GM12865 (cell line): ENCODE measurements at places on chromosomes 13 and 19.

DNA sequence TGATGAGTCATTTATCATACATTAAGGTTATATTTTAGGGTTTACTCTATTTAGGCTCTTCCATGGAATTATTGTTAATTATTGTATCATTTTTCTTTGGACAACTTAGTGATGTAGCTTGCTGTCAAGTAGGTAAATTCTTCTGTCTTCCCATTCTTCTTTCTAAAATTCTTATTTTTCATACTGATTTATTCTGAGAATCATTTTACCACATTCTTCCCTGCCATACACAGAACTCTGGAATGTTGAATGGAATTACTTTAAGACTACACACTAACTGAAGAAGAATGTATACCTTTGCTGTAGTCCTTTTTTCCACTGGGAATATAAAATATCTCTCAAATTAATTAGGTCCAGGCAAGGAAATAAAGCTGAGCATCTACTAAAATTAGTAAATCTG lies 24.5 kb upstream of the SLC7A1 start:
- DNase-seq = no peak

GRCh38 chr13:26456650-26457049 lies 100.8 kb upstream of the WASF3 start:
- no peak for DNase-seq

DNA sequence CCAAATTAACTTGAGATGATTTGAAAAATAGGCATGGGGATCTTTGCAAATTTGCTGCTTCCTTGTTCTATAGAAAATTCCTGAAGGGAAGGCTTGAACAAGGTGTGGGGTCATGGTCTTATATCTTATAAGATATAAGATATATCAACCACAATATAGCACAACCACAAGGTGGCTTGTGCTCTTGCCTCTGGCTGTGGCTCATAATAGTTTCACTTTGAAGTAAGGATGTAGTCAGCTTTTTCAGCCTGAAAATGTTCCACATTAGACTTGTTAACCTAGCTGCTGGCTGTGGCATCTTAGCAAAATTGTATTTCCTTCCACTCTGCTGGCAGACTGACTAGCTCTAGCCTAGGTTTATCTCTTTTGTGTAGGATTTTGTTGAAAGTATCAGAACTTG lies 169.7 kb downstream of the KLF5 start:
- DNase-seq = no peak

DNA sequence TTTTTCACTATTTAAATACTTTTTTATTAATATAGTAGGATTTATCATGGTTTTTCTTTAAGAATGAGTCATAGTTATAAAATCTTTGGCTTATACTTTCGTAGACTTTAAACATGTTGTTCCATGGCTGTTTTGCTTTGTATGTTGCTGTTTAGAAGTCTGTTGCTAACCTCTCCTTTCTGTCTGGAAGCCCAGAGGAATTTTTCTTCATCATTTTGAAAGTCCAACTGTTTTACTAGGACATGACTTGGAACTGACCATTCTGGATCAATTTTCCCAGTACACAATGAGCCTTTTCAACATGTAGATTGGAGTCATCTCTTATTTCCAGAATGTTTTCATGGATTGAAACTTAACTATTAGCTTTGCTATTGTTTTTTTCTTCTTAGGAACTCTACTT lies 7.9 kb downstream of the CAB39L start:
- no peak for DNase-seq

DNA sequence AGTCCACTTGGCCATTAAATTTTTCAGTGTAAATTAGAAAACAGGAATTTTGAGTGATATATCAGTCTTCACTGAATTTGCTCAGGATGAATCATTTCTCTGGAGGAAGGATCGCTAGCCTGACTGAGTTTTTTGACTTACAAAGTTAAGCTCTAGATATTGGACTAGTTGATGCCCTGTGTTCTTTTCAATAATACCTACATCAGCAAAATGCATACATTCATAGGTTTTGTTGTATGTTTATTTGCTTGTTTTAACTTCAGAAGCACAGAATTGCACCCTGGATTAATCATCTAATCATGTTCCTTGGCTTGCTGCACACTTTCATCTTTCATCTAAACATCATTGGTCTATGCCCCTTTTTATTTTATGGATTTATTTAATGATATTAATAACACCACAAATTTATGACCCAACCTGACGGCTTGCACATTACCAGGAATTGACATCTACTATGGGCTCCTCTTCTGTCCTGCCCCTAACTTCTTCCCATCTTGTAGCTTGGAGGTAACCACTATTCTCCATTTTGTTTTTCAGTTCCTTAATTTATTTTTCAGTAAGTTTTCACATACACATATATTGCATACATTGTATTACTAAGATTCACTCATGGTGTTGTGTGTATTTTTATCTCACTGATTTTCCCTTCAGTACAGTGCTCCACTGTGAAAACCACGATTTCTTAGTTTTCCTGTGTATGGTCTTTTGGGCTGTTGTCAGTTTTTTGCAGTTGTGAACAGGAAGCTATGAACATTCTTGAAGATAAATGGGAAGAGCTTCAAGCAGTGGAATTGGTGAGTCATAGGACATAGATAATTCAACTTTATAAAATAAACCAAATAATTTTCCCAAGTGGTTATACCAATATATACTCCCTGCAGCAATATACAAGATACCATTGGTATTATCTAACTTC lies 23.3 kb downstream of the COMMD6 start:
- DNase-seq = no peak

GRCh38 chr13:80399340-80400163 lies 58.6 kb upstream of the SPRY2 start:
- peak; percentile 11 for DNase-seq

GRCh38 chr13:74710006-74710405 lies 575.8 kb upstream of the KLF12 start:
- no peak for DNase-seq

GRCh38 chr13:20514866-20515265 lies 10.8 kb downstream of the CRYL1 start:
- DNase-seq = no peak

- no peak for DNase-seq
These were observed 50.5 kb upstream of the ZNF429 start for GRCh38 chr19:21454901-21455300.

DNA sequence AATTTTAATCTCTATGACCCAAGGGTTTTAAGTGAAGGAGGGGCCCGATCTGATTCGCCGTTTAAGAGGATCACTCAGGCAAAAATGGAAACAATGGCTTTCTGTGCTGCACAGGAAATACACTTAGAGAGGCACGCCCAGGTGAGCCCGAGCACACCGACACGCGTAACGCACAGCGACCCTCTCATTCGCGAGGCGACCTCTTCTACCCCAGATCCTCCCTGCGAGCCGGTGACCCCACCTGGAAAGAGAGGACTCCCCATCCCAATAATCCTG lies 216 bp downstream of the SH2D3A start:
- peak; percentile 72 for DNase-seq

GRCh38 chr13:41231786-41232185 lies 31.6 kb downstream of the MTRF1 start:
- peak; percentile 28 for DNase-seq

DNA sequence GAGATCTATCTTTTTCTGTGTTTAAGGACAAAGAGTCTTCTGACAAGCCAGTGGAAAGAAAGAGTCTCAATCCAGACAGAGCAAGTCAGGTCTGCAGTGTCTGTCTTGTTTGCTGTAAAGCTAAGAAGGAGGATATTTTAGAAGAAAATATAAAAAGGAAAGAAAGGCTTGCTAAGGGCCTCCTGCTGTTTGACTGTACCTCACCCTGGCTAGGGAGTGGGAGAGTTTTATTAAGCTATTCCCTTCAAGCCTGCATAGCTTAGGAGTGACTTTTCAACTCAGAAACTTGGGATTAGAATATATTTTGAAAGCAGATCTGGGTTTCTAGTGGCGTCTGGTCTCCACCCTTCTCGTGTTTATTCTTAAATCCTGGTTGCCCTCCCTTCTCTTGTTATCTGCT lies 460.0 kb downstream of the COG6 start:
- DNase-seq = no peak

DNA sequence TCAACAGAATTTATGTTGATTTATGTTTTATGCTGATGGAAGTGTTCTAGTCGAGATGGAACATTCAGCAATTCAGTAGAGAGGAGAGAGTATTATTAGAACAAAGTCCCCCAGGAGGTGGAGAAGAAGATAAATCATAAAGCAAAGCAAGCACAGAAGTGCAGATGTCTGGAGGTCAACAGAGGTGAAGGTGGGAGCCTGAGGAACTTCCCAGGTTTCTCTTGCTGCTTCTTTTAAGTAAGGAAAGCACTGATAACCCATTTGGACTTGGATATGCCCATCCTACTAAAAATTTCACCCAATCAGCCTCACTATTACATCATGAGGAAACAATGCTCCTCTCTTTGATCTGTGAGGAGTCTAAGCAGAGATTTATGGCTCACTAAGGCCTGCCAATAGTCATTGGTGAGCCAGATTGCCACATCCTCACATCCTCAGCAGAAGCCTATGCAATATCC lies 98.8 kb downstream of the EPSTI1 start:
- no peak for DNase-seq

GRCh38 chr13:23391752-23392151 lies 41.8 kb downstream of the SACS start:
- DNase-seq = no peak

DNA sequence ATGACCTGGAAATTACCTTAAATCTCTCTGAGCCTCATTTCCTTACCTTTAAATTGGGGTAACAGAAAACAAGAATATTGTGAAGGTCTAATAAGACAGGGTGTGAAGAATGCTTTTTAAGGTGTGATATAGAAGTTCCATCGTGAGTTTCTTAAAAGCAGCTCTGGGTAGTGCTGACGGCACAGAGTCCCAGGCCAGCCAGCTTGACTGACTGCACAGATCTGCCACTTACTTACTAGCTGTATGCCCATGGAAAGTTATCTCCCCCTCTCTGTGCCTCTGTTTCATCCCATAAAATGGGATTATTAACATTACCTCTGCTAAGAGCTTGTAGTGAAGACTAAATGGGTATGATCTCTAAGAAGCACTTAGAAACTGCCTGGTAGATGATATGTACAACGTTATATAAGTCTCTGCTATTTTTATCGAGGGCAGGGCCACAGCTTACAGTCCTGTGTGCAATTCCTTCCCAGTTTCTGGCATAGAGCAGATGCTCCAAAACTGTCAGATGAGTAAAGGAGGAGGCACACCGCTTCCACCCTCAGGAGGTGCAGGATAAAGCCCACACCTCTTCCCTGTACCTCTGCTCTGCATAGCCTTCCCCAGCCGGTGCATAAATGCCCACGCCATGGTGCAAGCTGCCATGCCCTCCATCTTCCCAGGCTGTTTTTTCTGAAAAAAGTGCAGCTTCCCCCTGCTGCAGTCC lies 99.6 kb downstream of the MBNL2 start:
- DNase-seq = no peak

DNA sequence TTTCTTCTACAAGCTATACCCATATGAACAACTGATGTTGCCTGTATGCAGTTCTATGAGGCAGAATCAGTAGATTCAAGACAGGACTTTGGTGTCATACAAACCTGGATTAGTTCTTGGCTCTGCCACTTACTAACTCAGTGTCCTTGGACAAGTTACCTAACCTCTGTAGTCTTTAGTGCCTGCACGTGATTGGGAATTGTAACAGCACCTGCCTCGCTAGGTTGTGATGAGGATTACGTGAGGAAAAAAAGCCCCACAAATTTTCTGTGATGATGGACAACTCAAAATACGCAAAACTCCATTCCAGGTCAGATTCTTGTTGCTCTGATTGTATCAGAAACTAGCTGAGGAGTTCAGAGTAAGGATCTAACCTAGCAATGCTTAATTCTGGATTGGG lies 89.3 kb downstream of the LRCH1 start:
- DNase-seq = no peak

DNA sequence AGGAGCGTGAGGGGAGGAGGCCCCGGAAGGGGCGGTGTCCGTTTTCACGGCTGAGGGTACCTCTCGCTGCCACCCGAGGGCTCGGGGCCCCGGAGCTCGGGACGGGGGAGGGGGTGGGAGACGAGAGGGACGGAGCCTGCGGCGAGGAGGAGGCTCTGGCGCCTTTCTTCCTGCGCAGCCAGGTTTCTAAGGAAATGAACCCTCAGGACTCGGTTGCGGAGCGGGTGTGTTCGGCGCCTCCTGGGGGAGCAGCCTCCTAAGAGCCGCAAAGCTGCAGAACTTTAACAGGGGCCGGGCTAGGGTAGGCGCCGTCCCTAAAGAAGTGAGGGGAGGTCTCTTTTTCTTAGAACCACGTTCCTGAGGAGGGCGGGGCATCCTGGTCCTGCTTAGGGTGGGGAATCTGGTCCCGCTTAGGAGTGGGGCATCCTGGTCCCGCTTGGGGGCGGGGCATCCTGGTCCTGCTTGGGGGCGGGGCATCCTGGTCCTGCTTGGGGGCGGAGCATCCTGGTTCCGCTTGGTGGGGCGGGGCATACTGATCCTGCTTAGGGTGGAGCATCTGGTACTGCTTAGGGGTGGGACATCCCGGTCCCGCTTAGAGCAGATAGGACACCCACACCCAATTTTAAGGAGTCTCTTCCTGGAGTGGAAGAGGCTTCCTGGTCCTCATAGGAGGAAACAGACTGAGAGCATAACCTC lies 6.2 kb downstream of the SYT5 start:
- DNase-seq = no peak

DNA sequence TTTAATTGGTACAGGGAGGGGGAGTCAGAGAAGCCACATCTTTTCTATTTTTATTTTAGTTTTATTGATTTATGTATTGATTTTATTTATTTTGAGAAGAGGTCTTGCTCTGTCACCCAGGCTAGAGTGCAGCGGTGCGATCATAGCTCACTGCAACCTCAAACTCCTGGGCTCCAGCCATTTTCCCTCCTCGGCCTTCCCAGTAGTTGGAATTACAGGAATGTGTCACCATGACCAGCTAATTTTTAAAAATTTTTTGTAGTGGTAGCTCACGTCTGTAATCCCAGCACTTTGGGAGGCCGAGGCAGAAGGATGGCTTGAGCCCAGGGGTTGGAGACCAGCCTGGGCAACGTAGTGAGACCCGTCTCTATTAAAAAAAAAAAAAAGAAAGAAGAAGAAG lies 4.1 kb downstream of the IL27RA start:
- no peak for DNase-seq

DNA sequence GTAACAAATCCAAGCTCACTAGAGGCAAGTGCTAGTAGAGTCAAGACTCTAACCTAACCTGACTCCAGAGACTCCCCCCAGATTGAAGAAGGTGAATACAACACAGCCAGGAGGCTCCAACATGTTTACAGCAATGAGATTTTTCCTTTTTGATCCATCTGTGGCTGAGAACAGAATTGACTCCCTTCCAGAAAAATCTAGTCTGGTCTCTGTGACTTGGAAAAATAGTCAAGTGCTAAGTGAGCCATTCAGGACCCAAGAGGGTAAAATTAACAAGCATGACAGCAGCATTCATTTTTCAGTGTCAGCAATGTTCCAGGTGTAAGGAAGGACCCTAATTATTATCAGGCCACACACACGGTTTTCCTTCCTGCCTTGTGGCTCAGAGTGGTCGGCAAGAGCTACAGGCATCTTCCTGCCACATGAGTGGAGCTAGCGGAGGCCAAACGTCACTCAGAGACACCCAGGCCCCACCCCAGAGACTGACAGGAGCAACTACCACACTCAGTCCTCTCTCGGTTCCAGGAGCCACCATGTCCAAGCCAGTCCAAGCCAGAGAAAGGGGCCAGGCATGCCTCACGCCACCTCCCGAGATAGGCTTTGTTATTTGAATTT lies 395.1 kb downstream of the FOXO1 start:
- DNase-seq = peak; percentile 23
